ENCODE measurements at places on chromosomes 7 and 10.

- DNase-seq, result no peak
Observed at GRCh38 chr10:50604049-50604640, 19.6 kb downstream of the SGMS1 start.

GRCh38 chr10:11218395-11218794, 200.7 kb downstream of the CELF2 start:
- no peak for DNase-seq

GRCh38 chr10:74175510-74176379, 24.7 kb downstream of the ADK start:
- no peak for DNase-seq

- peak; percentile 17 for DNase-seq
Observed at GRCh38 chr10:121927318-121927840, 452 bp downstream of the ATE1 start.

GRCh38 chr10:43970018-43970698, 321.5 kb upstream of the ZNF32 start:
- DNase-seq, result no peak

GRCh38 chr7:117973975-117974374, 100.7 kb upstream of the CTTNBP2 start:
- no peak for DNase-seq

DNA sequence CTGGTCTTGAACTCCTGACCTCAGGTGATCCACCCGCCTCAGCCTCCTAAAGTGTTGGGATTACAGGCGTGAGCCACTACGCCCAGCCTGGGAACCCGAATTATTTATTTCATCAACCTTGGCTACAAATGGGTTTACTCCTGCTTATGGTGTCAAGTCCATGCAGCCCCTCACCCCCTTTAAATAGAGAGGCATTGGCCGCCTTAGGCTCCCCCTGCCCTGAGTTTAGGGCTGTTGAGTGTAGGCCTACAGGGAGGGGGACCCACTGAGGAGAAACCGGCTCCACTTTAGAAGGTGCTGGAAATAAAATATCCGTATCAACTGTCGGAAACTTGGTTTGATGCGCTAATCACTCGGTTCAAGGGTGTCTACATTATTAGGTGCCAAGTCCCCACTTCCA, 8.7 kb upstream of the SP8 start:
- DNase-seq, result no peak

DNA sequence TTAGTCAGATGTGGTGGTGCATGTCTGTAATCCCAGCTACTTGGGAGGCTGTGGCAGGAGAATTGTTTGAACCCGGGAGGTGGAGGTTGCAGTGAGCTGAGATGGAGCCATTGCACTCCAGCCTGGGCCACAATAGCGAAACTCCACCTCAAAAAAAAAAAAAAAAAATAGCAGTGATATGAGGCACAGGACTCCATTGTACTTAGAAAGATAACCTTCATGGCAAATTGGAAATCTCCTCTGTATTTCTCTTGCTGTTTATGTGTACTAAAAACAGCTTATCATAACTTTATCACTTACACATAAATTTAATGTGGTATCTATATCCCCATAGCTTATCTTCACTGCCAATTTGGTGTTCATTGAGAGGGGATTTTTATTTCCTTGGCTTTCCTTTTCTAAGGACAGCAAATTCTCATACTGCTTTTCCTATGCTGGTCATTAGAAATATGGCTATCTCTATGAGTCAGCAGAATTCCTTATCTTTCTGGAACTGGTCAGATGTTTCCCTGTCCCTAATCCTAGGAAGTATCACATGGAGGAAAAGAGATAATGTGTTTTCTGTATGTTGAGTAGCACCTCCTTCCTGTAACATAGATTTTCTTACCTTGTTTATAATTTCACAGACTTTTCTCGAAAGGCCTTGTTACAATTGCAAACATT, 40.6 kb upstream of the ZEB1 start:
- peak; percentile 28 for DNase-seq

- DNase-seq, result no peak
Observed at GRCh38 chr7:31079126-31079823, 27.2 kb downstream of the ADCYAP1R1 start.

DNA sequence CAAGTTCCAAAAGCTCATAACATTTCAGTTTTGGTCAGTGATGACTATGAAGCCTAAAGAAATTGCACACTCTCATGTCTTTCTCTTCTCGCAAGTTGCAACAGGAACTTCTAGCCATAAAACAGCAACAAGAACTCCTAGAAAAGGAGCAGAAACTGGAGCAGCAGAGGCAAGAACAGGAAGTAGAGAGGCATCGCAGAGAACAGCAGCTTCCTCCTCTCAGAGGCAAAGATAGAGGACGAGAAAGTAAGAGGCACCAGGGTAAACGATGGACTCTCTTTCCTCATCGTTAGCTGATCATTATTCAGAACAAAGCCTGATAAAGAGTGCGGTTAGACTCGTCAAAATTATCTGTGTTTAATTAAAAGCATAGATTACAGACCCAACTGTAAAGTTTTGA, 94.7 kb downstream of the HDAC9 start:
- DNase-seq, result no peak

- peak; percentile 59 for DNase-seq
Observed at GRCh38 chr10:62038609-62039190, 137.2 kb downstream of the ARID5B start.

GRCh38 chr7:119007236-119007635, 782.7 kb downstream of the ANKRD7 start:
- no peak for DNase-seq

- DNase-seq, result no peak
Observed at GRCh38 chr10:85927952-85928665, 438.5 kb downstream of the GRID1 start.

GRCh38 chr10:6074489-6075301, 12.5 kb upstream of the IL2RA start:
- peak; percentile 43 for DNase-seq

GRCh38 chr7:30430777-30431176, 47.8 kb downstream of the NOD1 start:
- DNase-seq, result no peak

GRCh38 chr10:98414932-98415730, at the start of gene PYROXD2:
Gene PYROXD2, minus strand, starts transcription at chr10:98415182. Its CDS starts 47 bp downstream, at chr10:98415135.
- DNase-seq, result peak; percentile 86

GRCh38 chr10:110821508-110821907, 50.2 kb upstream of the PDCD4 start:
- no peak for DNase-seq

GRCh38 chr7:7505915-7506314, 29.8 kb downstream of the COL28A1 start:
- DNase-seq, result no peak

- DNase-seq, result no peak
Observed at GRCh38 chr7:22194658-22195273, 162.2 kb downstream of the RAPGEF5 start.

GRCh38 chr7:27586825-27587224, 75.9 kb downstream of the HIBADH start:
- no peak for DNase-seq

- no peak for DNase-seq
Observed at GRCh38 chr10:126101736-126102135, 205.4 kb downstream of the FANK1 start.

- no peak for DNase-seq
Observed at GRCh38 chr7:54544149-54544526, 2.0 kb downstream of the VSTM2A start.

- DNase-seq, result no peak
Observed at GRCh38 chr7:4713183-4713784, 31.2 kb downstream of the FOXK1 start.

DNA sequence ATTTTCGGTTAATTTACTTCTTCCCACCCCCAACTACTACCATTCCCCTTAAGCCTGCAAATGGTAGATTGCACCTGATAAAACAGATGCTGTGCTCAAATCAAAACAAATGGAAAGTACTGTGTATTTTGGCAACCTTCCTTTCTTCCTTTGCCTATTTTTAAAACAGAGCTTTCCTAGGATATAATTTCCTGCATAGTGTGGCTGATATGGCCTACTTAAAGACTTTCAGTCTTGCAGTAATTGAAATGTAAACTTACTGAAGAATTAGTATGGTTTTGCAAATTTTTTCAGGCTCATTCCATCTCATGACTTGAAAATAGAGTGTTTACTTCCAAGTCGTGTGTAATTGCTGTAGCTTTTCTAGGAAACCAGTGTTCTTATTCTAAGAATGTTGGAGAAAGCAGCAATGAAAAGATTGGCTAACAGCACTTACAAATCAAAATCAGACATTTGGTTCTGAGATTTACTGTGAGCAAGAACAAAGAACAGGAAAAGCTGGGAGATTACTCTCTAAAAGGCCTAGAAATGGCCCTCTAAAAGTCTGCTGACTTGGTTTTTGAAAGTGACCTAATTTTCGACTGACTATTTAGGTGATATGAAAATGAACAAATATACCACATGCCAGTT, 52.0 kb downstream of the REEP3 start:
- no peak for DNase-seq

- no peak for DNase-seq
Observed at GRCh38 chr7:53661645-53662217, 626.3 kb downstream of the POM121L12 start.

GRCh38 chr7:106737202-106737562, 76.2 kb upstream of the CCDC71L start:
- DNase-seq, result peak; percentile 31

DNA sequence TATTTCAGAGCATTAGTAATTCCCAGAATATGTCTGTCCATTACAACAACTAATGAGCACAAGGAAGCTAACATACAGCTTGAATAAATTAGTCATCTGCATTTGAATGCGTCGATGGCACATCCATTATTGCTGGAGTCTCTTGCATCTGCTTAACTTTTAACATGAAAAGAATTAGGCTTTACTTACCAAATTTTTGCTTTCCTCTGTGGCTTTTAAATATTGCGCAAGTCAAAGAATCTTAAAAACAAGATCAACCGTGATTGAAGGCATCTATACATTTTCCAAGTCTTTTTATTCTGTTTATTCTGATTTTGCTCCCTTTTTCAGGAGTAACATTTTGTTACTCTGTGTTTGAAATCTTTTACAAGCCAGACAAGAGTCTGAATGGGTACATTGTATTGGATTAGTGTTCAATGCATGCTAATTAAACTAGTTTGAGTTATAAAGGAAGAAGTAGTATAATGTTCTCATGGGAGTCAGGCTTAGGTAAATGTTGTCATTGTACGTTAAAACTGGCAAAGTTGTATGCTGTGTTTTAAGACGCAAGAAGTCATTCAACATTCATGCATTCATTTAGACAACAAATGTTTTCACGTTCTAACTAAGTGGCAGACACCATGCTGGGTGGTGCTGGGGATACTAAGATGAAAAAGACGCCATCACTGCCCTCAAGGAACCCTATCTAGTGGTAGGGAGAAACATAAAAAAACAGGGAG, 4.0 kb upstream of the CACNB2 start:
- DNase-seq, result no peak

GRCh38 chr7:151426441-151426903, 13.5 kb downstream of the CRYGN start:
- DNase-seq, result peak; percentile 96

DNA sequence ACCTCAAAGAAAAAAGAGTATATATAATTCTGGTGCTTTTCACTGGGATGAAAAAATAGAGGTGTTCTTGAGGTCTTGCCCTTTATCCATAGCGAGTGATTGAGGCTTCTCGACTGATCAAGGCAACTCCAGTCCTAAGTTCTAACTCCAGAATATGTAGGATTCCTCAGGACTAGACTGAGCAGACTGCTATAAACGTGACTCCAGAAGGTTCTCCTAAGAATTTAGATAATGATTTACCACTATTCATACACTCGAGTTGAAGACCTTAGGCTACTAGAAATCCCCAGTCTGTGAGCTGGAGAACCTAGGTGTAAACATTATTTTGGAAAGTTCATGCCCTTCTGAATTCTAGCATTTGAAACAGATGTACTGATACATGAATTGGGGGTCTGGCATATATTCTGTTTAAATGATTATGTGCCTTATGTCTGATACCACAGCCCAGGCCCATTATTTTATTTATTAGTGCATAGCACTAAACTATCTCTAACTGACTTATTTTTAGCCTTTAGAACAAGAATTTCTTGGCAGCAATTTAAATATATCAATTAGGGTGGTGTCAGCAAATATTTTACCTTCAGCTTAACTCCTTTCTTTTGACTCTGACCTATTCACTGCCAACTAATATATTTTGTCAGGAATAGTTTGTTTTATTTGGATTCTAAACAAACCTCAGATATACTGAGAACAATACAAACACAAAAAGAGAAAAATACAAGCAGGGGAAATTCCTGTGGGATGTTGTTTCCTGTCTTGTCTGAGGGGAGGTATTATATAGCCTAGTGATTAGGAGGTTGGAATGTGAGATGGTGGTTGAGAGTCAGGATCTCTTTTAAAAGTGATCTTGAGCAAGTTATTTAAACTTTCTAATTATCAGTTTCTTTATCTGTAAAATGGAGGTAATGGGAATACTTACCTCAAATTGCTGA, 75.8 kb downstream of the PODXL start:
- peak; percentile 59 for DNase-seq

DNA sequence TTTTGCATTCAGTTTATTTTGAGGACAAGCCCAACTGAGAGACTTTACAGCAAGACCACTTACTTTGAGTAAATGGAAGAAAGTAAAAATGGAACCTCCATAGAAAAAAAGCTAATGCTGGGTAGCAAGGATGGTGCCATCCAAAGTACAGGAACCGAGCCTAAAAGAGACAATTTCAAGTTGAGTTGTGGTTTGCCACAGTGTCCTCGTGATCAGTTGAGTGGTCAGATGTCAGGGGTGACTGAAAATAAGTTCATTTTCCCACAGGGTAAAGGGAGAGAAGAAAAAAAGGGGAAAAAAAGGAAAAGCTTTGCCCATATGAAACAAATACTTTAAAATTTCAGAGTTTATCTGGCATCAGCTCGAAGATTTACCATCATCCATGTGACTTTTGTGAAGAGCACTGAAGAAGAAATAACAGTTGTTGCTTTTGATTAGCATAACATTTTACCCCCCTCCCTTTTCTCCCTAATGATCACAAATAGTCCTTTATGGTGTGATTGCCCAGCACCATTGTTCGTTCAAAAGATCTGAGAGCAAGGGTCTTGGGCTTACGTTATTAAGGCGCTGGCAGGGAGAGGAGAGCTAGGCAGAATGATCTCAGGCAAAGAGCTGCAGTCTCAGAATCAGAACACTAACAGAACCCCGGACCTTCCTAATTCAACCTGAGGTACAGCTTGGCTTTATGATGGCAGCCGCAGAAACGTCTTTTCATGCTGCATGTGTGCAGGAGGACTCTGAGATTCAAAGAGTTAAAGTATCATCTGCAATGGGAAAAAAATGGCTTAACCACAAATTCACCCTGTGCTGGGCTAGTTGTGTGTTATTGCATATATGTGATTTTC, 338.1 kb downstream of the RNLS start:
- no peak for DNase-seq
